COR-L47 (cell line): ENCODE measurements at places on chromosomes 6 and 20.
A peak's percentile ranks its signal among the peaks of the same experiment; 100 is the strongest.

DNA sequence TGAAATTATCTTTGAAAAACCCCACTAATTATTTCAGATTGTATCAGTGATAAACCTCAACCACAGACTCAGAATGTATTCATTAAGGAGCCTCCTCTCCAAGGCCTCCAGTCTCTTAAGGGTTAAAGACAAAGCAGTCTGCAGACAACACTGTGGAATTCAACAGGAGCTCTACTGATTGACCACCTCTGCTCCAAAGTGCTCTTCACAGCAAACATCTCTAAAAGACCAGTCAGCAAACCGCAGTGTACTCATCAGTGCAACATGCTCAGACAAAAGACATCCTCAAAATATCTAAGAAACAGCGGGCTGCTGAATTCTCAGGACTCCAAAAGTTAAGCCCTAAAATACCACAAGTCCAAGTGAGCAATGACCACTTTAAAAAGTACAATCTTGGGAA lies 42.0 kb downstream of the UQCC1 start:
- no peak for DNase-seq

- DNase-seq = no peak
Observed at GRCh38 chr6:56841751-56842150, 113.2 kb upstream of the BEND6 start.

GRCh38 chr6:144778773-144779492 lies 493.8 kb downstream of the UTRN start:
- DNase-seq = no peak

- no peak for DNase-seq
Observed at GRCh38 chr6:10375391-10375969, 39.4 kb downstream of the TFAP2A start.

GRCh38 chr6:44464527-44465310 lies 77.2 kb downstream of the CDC5L start:
- DNase-seq = no peak

- peak; percentile 5 for DNase-seq
Observed at GRCh38 chr20:2756056-2756611, 44.3 kb downstream of the CPXM1 start.

DNA sequence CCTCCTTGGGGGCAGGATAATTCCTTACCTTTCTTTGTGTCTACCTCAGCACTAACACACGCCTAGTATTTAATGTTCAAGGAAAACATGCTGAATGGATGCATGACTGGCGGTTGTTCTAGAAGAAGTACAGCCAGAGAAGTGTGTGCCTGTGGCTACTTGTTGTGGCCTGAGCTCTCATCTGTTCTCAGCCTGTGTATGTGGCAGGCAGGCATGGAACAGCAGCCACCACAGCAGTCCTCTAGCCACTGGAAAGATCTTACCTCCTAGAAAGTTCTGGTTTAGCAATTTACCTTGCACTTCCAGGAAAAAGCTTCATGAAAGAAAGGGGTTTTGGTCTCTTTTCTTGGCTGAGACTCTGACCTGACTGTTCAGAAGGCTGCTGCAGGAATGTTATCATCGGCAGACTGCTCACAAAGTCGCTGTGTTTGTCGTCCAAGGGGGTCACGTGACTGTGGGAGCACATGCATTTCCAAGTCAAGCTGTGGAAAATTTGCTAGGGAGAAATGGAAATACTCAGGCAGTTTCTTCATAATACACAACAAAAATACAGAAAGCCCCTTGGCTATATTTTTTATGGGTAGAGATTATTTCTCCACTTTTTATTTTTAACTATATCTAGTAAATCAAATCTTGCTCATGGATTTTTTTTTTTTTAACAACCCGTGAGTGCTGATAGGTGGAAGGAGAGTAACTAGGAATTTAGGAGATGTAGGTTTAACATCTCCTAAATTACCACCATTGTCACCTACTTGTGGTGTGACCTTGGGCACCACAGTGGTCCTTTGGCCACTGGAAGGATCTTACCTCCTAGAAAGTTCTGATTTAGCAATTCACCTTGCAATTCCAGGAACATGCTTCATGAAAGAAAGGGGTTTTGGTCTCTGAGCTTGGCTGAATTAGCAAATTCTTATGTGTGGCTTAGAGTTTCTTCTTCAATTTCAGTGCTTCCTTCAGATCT lies 110.8 kb upstream of the GPR6 start:
- no peak for DNase-seq

DNA sequence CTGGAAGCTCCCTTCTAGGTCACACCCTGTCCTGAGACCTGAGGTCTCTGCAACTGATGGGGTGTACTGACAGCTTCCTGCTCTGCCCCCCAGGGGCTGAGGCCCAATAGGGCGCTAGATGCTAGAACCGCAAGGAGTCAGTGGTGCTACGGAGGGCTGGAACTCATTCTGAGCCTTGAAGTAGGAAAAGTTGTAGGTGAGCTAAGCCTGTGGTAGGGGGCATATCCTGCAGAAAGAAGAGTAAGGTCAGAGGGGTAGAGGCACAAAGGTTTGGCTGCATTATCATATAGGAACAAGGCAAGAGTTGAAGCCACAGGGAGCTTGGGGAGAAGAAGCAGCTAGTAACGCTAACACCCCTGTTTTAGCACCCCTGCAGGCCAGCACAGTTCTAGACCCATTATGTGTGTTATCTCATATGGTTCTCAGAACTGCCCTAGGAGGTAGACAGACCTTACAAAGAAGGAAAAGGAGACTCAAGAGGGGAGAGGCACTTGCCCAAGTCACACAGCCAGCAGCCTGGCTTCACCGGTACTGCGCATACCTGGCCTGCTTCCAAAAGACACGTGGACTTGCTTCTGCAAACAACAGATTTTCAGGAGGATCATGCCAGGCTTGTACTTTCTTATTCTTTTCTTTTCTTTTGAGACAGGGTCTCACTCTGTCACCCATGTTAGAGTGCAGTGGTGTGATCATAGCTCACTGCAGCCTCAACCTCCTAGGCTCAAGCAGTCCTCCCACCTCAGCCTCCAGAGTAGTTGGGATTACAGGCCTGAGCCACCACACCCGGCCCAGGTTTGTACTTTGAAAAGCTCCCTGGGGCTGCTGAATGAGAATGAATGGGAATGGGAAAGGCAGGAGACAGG lies 156.1 kb downstream of the MRPL14 start:
- DNase-seq = no peak

DNA sequence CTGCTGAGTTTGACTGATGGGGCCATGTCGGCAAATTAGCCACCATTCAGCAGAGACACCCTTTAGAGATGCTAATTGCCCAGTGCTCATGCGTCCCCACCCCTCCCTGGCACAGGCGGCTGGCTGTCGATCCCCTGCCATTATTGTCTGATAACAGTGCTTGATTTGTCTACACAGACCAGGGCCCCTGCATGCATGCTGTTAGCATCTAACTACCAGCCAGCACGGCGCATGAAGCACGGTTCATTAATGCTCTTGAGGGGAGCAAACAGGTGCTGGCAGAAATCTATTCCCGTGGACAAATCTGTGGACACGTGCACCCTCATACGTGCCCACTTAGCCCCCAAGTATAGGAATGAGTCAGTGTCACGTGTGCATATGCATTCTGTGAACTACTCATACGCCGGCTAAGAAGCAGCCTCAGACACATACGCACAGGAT lies 32.2 kb downstream of the KCNB1 start:
- peak; percentile 94 for DNase-seq

DNA sequence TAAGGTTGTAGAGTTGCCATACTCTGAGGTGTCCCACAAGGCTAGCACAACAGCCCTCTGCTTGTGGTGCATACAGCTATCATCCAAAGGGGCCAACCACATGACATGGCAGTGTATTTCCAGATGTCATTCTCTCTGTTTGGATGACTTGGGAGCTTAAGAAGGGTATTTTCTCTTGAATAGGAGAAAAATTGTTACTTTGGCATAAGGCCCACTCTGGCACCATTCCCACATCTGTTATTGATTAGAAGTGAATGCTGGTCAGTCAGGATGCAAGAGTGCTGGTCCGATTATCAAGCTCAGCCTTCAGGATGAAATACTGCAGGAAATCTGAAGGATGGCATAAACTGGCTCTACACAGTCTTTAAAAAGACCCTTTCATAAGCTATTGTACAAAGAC lies 83.6 kb upstream of the C20orf144 start:
- no peak for DNase-seq

- DNase-seq = no peak
Observed at GRCh38 chr6:27494987-27495385, 22.1 kb upstream of the ZNF184 start.

DNA sequence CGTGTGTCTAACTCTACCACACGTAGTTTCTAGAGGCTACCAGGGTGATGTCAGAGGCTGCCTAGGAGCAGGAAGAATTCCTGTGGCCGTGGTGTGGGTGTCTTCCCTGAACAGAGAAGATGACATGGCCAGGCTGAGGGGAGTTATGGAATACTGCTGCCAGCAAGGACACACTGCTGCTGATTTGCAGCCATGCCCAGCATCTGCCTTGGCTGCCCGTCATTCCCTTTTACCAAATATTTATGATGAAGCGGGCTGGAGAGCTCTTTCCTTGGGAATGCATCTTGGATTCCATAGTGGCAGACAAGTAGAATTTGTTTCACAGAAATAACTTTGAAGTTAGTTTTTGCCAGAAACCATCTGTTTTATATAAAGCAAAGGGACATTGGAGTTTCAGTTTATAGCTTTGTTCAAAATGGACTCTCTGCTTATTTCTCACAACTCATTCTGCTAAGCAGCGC lies 80.8 kb upstream of the VSTM2L start:
- DNase-seq = no peak

GRCh38 chr6:71642120-71642519 lies 244.2 kb upstream of the RIMS1 start:
- DNase-seq = no peak

DNA sequence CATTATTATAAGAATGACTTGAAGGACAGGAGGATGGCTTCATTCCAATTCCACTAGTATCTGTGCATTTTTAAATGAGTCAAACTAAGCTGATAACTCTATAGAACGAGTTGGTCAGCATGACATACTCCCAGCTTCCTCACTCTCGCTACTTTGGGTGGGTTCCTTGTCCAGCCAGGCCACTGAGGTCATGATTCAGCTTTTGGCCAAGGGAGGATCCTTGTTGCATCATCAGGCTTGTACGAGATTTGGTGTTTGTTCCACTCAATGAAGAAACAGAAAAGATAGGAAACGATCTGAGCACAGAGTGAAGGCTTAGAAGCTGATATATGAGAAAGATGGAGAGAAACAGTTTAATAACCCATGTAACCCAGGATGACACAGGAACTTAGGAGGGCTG lies 19.8 kb downstream of the NEDD9 start:
- DNase-seq = no peak

- no peak for DNase-seq
Observed at GRCh38 chr6:106773522-106773921, 144.1 kb downstream of the QRSL1 start.

- DNase-seq = no peak
Observed at GRCh38 chr6:166394036-166394892, 11.5 kb upstream of the MPC1 start.

- no peak for DNase-seq
Observed at GRCh38 chr6:144885817-144886216, 600.7 kb downstream of the UTRN start.

GRCh38 chr6:141199074-141199473 lies 933.7 kb upstream of the GJE1 start:
- DNase-seq = no peak

- DNase-seq = no peak
Observed at GRCh38 chr20:53782612-53783246, 189.1 kb upstream of the ZNF217 start.

GRCh38 chr20:59010995-59011873 lies 4.2 kb upstream of the CTSZ start:
- no peak for DNase-seq

DNA sequence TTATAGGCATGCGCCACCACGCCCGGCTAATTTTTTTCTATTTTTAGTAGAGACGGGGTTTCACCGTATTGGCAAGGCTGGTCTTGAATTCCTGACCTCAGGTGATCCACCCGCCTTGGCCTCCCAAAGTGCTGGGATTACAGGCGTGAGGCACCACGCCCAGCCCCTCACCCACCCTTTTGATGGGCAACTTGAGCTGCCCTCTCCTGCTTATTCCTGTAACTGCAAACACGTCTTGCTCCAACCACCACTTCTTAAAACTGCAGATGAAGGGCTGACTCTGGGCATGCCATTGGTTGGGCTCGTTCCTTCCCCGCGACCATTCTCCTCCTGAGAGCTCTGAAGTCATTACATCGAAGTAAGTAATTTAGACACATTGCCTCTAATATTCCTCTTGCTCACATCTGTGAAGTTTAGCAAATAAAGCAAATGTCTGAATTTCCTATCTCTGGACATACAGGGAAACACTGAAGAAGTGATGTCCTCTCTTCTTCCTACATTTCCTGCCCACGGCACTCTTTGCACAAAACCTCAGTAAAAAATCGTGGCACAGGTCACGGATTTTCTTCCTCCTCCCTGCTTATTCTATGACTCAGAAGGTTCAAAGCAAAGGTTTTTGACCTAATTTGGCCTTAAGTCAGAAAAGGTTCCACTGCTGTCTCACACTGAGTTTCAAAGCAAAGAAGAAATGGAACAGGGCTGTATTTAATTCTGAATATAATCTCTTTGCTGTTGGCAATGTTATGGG lies 117.5 kb downstream of the GMPR start:
- no peak for DNase-seq

GRCh38 chr6:21264288-21265033 lies 329.1 kb upstream of the SOX4 start:
- DNase-seq = peak; percentile 57

DNA sequence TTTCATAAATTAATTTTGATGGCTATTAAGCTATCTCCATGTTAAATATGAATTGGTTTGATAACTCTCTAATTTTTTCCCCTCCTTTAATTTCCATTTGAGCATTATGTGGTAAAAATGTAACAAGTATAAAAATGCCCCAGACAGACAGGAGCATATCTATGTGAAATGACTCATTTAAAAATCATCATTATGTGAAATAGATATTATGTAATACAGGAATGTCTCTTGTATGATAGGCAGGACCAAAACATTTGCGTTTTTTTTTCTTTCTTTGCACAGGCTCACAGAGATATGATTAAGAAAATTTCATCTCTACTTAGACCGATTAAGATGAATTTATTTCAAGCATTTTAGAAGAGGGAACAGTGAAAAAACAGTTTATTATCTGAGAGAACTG lies 95.8 kb downstream of the AKAP7 start:
- no peak for DNase-seq

DNA sequence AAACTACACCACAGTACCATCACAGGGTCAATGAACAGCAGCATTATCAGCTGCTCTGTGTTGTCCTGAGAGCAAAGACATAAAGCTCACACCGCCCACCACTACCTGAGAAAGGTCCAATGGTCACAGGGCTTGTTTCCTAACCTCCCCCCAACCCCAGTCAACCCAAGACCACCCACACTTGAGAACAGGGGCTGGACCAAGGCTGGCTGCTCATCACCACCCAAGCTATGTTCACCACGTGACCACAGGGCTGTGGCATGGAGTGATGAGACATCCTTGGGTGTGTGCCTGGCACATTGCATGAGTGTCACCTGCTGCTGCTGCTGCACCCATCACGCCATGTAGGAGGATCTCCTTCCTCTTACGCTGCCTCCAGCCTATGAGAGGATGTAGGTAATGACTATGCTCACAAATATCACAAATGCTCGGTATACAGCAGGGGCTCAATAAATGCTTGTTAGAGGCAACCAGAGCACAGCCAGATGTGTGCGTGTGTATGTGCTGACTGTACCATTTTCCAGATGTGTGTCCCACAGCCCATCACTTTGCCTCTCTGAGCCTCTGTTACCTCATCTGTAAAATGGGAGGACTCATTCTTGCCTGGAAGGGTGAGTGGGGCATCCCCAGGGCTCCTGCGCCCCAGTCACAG lies 23.3 kb upstream of the SIRPA start:
- no peak for DNase-seq

- no peak for DNase-seq
Observed at GRCh38 chr6:47264775-47265184, 44.9 kb downstream of the TNFRSF21 start.
